NB4 (cell line): ENCODE measurements at places on chromosomes 1 and 21.

DNA sequence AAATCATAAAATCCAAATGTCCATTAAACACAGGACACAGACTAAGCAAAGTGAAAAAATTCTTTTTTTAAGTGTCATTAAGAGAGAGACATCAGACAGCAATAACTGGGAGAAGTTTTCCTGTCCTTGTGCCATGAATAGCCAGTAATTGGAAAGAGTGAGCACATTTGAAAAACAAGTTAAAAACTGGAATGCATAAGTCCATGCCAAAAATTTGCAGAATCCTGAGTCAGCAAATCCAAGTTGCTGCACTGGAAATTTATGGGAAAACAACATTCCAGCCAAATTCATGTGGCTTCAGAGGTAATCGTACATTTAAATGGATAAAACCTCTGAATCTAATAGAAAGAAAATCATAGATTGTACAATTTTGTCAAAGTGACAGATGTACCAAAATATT, 291.4 kb downstream of the LRRC40 start:
- no peak for DNase-seq

DNA sequence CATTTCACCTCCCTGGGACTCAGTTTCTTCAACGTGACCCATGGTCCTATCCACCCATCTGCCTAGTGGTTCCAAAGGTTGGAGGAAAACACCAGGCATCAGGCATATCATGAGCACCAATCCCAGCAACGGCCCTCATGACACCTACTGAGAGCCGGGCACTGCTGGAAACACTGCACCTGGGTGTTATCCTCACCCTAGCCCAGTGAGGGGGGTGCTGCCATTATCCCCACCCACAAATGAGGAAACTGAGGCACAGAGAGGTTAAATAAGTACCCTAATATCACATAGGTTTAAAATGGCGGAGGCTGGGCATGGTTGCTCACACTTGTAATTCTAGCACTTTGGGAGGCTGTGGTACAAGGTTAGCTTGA, 206.9 kb downstream of the MATN1 start:
- DNase-seq, result no peak

DNA sequence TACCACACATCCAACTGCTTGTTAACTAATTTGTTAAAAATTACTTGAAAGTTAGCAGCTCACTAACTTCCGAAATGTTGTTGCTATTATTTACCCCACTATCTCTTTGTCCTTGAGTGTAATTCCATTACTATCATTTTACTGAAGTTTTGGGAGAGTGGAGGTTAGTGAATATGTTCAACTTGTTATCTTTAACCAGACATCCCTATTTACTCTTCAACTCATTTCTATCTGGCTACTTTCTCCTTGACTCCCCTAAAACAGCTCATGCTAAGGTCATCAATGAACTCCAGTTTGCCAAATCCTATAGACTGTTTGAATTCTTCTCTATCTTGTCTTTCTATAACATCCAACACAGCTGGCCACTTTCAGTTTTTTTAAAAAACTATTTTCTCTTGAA, 4.3 kb upstream of the C1orf116 start:
- DNase-seq, result no peak

GRCh38 chr1:183630748-183631147, 4.8 kb downstream of the ARPC5 start:
- no peak for DNase-seq

GRCh38 chr1:170296642-170297041, 150.9 kb downstream of the NTMT2 start:
- DNase-seq, result no peak
